ENCODE measurements at places on chromosomes 11 and 22.

DNA sequence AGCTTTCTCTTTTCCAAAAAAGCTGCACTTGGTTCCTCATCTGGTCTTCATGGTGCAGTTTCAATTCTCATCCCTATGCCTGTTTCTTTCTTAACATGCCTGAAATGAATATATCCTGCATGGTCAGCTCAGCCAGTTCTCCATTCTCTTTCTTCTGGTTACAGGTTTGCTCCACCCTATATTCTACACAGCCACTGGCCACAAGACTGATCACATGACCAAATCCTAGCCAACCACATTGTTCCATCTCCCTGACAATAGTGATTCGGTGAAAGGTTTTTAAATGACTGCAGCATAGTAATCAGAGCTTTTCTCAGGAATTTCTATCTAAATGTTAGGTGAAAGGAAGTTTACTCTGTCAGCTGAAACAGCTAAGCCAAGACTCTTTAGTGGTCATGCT is 891.4 kb downstream of the METTL15 start:
- DNase-seq = no peak

DNA sequence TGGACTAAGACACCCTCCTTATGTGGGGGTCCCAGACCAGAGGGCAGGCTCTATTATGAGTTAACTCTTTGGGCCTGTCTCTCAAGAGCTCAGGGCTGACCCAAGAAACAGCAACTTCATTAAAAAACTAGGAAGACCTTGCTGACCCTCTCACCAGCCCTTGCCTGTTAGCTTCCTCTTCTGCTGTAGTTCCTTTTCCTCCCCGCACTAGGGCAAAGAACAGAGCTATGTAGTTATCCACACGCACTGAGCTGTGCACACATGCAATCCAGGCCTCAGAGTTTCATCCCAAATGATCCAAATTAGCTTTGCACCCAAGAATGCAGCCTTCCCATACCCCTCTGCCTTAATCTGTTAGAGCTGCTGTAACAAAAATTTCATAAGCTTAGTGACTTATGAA is 539.6 kb upstream of the CADM1 start:
- no peak for DNase-seq

DNA sequence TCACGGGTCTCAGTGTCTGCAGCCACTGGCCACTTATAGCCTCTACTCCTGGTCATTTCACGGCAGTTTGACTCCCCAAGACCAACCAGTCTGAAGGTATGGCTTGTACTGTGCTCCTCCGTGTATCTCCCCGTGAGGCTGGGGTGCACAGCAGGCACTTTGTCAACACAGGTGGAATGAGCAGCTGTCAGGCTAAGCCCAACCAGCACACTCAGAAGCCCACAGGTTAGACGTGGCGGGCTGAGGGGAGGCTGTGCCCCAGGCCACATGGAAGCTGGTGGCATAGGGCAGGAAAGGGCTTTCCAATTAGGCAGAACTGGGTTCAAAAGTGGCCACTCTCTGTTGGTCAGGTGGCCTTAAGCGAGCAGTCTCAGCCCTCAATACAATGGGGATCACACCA is 7.0 kb downstream of the TP53I11 start:
- peak; percentile 66 for DNase-seq

DNA sequence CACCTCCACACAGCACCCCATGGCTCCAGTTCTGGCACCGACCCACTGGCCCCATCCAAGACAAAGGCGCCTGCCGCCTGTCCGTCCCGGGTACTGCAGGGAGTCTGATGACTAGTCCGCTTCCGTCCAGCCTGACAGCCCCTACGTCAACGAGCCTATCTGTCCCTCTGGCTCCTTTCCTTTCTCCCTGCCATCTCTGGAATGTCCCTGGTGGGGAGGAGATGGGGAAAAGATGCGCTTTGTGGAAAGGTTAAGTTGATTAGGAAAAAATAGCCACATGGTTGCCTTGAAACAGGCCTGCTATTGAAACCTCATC is 10.4 kb downstream of the PDGFB start:
- DNase-seq = no peak

DNA sequence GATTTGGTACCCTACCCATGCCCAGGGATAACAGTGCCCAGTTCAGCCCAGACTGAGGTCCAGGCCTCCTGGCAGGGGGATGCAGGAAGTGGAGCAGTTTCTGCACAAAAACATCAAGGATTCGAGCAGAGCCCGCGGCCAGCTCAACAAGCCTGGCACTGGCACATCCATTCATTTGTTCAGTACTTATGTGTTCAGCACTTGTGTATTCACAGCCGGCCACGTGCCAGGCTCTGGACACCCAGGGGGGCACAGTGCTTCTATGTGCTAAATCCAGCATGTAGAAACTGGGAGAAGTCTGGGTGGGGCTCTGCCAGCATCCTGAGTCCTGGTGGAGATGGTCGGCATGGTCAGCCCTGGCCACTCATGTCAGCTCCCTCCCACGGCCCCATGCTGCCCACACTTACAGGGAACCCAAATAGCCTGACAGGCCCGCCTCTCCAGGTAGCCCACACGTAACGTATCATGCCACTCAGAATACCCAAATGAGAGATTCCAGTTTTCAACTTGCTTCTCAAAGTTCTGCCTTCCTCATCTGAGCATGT is 28.5 kb downstream of the LINC01488 start:
- DNase-seq = no peak

GRCh38 chr11:107180236-107180635 is 162.0 kb upstream of the GUCY1A2 start:
- no peak for DNase-seq

DNA sequence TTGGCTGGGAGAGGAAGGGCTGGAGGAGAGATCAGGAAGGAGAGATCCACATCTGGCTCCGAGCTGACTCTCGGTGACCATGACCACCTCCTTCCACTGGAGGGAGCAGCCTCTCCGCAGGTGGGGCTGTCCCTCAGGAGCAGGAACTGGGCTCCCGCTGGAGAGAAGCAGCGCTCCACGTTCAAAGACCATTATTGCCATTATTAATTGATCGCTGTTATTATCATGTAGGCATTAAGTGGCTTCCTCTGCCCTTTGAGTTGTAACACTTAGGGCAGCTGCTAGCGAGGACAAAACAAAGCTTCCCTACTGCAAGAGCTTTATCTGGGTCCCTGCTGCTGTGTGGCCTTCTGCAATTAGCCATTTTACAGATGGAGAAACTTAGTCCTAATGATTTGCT is 251.9 kb downstream of the ST3GAL4 start:
- peak; percentile 72 for DNase-seq

- no peak for DNase-seq
Observed at GRCh38 chr11:29256580-29256979, 760.2 kb downstream of the KCNA4 start.

DNA sequence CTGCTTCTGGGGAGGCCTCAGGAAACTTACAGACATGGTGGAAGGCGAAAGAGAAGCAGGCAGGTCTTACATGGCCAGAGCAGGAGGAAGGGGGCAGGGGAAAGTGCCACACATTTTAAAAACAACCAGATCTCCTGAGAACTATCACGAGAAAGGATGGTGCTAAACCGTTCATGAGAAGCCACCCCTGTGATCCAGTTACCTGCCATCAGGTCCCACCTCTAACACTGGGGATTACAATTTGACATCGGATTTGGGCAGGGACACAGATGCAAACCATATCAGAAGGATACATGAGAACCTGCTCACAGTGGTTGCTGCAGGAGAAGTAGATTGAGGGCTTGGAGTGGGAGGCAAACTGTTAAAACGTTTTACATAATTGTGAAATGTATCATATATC is 152.2 kb downstream of the ADAMTS15 start:
- no peak for DNase-seq

- DNase-seq = no peak
Observed at GRCh38 chr22:45893516-45893915, 83.4 kb downstream of the WNT7B start.

DNA sequence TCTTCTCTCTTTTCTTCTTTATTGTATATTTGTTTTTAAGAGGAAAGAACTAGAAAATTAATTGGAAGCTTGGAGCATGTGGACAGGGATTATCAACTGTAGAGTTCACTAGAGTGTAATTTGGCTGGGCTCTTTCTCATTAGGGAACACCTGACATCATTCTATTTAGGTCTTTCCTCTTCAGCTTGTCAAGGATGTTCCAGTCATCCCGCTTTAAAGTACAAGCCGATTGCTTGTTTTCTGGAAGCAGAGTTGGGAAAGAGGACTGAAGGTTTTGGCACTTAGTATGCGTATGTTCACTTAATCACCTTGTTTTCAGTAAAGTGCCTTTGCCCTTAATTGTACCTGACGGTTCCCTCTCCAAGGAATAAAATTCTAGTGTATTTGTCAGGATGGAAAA is 111.6 kb downstream of the WNT11 start:
- no peak for DNase-seq

DNA sequence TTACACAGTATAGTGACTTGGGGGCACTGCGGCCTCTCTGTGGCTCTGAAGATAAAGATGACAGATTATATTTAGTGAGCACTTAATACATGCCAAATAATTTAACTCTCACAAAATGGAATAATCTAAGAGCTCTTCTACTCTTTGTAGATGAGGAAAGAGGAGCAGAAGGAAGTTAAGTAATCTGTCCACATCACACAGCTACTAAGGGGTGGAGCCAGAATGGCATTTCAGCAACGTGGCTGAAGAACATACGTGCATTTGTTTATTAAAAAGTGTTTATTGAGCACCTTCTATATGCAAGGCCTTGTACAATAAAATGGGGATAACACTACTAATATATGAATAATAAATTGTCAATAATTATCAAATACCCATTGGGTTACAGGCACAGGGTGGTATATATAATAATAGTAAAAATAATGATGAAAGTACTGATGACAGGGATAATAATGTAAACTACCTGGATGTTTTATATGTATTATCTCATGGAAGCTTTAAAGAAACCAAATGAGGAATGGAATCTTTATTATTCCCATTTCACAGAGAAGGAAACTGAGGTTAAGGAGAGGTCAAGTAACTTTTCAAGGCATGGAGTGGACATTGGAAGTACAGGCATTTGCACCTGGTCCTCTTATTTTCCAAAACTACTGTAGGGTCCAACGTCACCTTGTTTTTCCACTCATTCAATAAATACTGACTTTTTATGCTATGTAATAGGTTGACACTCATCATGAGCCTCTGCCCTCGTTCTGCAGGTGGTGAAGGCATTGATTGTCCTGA is 38.0 kb upstream of the IL17RA start:
- no peak for DNase-seq

GRCh38 chr11:122100037-122100755 is 15.8 kb downstream of the BLID start:
- DNase-seq = no peak

DNA sequence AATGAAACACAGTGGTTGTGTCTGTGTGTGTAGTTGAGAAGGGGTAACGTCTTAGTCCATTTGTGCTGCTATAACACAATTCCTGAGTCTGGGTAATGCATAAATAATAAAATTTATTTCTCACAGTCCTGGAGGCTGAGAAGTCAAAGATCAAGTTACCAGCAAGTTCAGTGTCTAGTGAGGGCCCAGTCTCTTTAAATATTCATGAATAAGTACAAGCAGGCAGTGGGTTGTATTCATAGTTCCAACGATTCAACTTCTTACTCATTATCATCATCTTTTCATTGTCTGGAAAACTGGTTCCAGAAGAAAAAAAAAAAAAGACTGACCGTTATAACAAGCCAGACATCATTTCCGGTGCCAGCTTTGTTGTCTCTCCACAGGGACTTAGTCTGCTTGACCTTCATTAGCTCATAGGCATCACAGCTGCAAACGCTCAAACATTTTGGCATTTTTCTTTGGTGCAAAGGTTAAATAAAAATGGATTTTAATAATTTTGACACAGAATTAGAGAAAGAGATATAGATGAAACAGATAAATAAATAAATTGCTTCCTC is 1297.5 kb downstream of the LRRC4C start:
- DNase-seq = no peak

- no peak for DNase-seq
Observed at GRCh38 chr11:55106391-55106790, 155.6 kb upstream of the TRIM48 start.

DNA sequence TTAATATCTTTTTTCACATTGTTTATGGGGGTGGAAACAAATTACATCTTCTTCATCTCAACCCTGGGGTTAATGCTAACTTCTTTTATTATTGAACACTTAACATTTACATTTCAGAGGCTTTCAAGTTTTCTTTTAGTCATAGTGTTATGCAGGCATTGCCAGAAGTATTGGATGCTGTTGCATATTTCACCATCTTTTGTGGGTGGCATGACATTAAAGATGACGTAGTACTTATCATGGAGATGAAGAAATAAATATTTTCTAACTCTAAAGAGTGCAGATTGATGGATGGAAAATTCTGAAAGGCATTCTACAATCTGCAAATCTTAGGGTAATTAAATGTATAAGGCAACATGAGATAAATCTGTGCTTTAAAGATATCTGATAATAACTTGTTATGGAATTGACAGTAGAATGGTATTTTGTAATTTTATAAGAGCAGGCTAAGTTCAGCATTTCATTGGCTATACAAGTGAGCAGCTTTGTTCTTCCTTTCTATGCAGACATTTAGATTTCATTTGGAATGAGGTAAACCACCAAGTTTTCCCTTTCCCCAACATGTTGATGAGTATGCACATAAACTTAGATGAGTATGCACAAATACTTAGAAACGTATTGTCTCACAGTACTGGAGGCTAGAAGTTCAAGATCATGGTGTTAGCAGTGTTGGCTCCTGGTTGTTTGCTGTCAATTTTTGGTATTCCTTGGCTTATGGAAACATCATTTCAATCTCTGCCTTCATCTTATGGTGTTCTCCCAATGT is 924.4 kb downstream of the METTL15 start:
- DNase-seq = no peak

GRCh38 chr11:118897721-118898310 is 14.1 kb downstream of the CXCR5 start:
- DNase-seq = no peak

GRCh38 chr22:29263791-29264276 is 3.9 kb downstream of the RHBDD3 start:
- DNase-seq = no peak

DNA sequence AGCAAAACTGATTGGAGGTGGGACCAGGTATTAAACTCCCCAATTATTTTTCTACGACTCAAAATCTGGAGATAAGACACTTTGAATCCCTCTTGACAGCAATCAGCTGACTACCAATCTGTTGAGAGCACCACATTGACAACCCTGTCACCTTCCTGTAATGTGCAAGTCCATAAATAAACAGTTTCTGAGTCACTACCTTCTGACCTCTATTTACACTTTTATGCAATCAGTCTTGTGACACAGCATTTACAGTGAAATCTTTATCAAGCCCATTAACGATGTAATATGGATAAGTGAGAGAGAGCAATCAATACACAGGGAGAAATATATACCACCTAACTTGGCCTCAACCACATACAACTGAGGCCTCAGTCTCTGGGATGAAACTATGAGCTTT is 283.7 kb upstream of the ANO5 start:
- no peak for DNase-seq

DNA sequence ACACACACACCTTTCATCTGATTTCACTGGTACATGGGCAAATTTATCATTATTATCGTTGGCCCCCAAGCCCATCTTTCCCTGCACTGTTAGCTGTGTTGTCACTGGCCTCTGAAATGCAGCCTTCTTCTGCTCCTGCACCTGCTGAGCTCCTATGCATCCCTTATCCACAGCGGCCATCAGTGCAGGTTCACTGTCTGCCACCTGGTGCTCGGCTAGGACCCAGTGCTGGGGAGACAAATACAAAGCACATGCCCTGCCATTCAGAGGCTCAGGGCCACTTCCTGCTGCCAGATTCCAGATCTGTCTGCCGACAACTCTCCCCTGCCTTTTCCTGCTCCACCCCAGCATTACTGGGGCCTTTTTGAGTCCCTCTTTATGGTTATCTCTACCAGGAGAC is 1205.4 kb downstream of the TBC1D22A start:
- DNase-seq = no peak

- no peak for DNase-seq
Observed at GRCh38 chr11:72037554-72038311, 39.0 kb downstream of the IL18BP start.

GRCh38 chr22:50117168-50117762 is 27.5 kb downstream of the MOV10L1 start:
- no peak for DNase-seq

Data from DMS153 (cell line).